Kasumi-1 (cell line): ENCODE measurements at places on chromosomes 11 and 22.

DNA sequence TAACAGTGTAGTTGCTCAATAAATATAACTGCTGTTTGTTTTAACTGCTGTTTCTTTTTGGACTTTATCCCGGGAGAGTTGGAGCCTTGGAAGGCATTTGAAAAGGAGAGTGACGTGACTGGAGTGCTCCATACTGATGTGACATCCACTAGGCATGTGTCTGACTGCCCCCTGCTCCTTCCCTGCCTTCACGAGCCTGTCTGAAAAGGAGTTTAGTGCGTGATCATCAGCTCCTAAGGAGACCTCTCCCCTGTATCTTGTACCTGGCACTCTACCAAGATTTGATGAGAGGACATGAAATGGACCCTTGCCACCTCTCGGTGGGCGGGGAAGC lies 22.9 kb downstream of the ZBTB16 start:
- DNase-seq: peak; percentile 29

- DNase-seq: no peak
Measured at GRCh38 chr11:19984048-19984742, 176.1 kb downstream of the DBX1 start.

GRCh38 chr22:28629420-28630176 lies 50.0 kb downstream of the TTC28 start:
- no peak for DNase-seq

- DNase-seq: no peak
Measured at GRCh38 chr11:65672180-65672860, 9.6 kb upstream of the RELA start.

GRCh38 chr11:8002676-8003075 lies 15.5 kb downstream of the EIF3F start:
- DNase-seq: no peak

- no peak for DNase-seq
Measured at GRCh38 chr11:84022201-84022600, 736.0 kb upstream of the CCDC90B start.

- DNase-seq: no peak
Measured at GRCh38 chr11:83663988-83664387, 377.8 kb upstream of the CCDC90B start.

DNA sequence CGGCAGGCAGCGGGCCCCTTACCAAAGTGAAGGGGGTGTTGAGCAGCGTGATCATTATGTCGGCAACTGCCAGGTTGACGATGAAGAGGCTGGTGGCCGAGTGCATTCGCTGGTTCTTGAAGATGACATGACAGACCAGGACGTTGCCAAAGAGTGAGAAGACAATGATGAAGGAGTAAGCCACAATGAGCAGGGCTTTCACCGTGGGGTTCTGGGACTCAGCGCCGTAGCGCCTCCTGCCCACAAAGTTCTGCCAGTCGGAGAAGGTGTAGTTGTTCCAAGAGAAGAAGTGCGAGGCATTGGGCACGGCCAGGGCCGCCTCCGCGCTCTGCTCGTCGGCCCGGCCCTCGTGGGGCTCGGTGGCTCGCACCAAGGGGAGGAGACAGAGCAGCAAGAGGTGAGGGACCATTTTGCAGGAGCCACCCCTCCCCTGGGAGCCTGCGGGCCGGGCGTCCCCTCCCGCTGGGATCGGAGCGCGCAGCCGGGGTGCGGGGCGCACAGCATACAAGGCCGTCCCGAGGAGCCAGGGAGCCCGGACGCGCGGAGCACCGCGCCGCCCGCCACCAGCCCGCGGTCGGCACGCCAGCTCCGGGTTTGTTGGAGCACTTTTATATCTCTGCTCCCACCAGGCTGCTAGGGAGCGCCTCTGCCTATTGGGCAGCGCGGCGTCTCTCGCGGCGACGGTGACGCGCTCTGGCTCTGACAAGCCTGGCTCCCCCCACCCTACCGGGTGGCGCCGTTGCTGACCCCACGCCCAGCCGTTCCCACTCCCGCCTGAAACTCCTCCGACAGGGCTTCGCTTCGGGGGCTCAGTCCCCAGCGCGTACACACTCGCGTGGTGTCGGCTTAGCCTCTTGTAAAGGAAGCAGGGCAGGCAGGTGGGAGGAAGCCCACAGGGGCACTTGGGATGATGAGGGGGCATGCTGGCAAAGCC lies at the start of gene GPR83:
Gene GPR83 (minus strand): TSS at position 581 of the 934 bp plus-strand sequence. CDS start 172 bp downstream, at position 409.
- no peak for DNase-seq

GRCh38 chr11:4611986-4612385 lies 4.0 kb upstream of the TRIM68 start:
- no peak for DNase-seq

- no peak for DNase-seq
Measured at GRCh38 chr11:429931-430456, 11.8 kb downstream of the ANO9 start.

GRCh38 chr11:110711776-110712658 lies at the start of gene ARHGAP20:
Gene ARHGAP20 (minus strand): TSS chr11:110712437. CDS start chr11:110712231, 206 bp downstream.
- peak; percentile 49 for DNase-seq

- DNase-seq: no peak
Measured at GRCh38 chr11:96275801-96276594, 67.0 kb downstream of the MAML2 start.

DNA sequence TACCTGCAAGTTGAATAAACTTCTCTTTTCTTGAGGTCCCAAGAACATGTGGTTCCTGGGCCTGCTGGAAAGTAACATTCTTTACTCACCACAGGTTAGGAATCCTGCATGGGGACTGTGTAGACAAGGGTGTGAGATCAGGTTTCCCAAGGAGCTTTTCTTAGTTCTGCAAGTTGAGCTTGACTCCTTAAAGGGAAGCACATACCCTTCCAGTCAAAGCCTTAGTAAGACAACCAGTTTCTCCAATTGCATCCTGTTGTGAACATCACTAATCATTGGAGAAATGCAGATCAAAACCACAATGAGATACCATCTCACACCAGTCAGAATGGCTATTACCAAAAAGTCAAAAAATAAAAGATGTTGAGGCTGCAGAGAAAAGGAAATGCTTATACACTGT lies 48.3 kb upstream of the PAK1 start:
- DNase-seq: no peak

DNA sequence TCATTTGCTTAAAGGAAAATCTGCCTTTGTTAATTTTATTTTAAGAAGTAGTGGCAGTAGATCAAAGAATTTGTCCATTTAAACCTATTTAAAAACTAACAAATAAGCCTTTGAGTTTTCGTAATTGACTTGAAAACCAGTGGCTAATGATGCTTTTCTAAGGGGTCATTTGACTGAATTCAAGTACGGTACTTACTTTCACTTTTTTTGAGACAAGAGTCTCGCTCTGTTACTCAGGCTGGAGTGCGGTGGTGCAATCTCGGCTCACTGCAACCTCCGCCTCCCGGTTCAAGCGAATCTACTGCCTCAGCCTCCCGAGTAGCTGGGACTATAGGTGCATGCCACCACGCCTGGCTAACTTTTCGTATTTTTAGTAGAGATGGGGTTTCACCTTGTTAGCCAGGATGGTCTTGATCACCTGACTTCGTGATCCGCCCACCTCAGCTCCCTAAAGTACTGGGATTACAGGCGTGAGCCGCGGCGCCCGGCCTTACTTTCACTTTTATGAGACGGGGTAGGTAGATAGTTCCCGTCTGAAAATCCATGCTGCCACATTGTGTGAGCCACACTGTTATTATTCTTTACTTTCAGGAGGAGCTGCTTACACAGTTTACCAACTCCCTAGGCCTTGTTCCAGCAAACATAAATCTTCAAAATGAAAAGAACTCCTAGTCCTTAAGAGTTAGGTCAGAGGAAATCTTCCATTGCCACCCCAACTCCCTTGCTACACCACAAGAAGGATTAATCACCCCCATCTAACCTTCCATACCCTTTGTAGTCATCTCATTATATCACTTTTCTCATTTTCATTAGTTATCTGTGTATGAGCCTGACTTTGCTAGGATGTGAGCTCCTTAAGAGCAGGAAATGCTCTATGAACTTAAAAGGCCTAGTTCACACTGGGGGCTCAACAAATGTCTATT lies 926.6 kb upstream of the CCDC90B start:
- DNase-seq: no peak

- DNase-seq: no peak
Measured at GRCh38 chr11:73889019-73889418, 12.2 kb downstream of the PAAF1 start.

DNA sequence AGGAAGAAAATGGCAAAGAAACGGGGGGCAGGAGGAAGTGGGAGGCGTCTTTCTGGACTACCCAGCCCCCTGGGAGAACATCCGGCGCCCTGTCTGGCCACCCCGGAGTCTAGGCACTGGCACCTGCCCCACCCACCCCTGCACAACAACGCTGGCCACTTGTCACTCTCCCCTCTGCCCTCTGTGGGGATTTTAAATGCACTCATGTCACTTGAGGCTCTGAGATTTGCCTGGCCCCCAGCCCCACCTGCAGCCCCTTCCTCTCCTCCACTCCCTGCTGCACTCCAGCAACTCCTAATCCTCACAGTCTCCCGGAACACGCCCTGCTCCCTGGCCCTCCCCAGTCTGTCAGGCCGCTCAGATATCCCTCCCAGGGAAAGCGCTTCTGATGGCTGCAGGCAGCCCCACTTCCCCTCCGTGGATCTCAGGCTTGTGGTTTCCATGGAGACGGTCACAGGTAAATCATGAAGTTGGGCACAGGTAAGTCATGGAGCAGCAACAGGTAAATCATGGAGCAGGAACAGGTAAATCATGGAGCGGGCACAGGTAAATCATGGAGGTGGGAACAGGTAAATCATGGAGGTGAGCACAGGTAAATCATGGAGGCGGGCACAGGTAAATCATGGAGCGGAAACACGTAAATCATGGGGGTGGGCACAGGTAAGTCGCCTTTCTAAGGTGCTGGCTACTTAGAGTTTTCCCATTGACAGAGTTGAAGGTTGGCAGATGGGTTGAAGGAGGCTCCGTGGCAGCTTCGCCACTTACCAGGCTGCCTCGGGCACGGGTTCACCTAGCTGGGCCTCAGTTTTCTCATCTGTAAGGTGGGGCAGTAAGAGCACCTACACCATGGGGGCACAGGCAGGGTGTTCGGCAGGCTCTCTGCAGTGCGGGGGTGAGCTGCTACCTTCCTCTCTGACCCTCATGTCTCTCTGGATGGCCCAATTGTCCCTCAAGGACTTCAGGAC lies 79.0 kb upstream of the SHISAL1 start:
- DNase-seq: no peak

DNA sequence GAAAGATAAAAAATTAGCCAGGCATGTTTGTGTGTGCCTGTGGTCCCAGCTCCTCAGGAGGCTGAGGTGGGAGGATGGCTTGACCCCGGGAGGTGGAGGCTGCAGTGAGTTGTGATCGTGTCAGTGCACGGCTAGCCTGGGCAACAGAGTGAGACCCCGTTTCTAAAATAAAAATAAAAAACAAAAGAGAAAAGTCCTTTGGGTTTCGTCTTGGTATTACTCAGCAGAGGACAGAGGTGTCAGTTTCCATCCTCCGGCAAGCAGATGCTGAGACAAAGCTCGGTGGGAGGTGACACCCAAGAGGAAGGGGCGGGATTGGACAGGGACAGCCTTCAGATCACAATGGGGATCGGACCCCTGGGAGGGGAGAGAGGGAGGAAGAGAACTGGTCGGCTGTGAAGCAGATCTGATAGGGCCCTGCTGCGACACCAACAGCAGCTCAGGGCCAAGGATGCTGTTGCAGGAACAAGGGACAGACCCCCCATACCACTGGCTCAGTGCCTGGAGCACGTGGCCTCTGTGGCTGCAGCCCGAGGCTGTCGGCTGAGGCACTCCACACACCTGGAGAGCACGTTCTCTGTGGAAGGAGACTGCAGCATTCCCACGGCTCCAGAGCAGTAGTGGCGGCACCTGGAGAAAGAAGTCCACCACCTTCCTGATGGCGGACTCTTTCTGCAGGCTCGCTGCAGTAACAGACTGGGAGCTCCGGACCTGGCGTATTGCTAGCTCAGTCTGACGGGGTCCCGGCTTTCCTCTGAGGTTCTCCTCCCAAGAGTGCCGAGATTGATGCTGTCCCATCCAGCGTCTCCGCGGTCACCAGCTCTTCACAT lies 5.2 kb upstream of the BID start:
- DNase-seq: no peak

GRCh38 chr11:27705873-27706820 lies 5.9 kb upstream of the BDNF start:
- DNase-seq: peak; percentile 51

DNA sequence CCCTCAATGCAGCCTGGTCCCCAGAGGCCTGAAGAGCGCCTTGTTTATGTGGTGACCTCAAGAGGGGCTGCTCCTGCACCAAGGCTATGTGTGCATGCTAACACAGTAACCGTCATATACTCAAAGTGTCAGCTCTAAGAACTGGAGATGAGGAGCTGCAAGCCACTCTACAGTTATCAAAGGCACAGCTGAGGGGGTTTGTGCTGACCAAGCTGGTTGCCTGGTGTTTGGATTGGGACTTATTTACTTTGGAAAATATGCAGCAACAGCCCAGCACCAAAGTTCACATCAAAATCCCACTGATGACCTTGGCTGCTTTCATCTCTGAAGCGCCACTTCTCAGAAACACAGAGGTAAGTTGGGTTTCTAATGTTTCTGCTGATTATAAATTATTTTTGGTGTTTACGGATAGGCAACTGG lies at the start of gene SERPIND1:
Gene SERPIND1 (plus strand): TSS at position 321 of the 420 bp plus-strand sequence. CDS start 5,200 bp downstream, outside the sequence.
- no peak for DNase-seq

DNA sequence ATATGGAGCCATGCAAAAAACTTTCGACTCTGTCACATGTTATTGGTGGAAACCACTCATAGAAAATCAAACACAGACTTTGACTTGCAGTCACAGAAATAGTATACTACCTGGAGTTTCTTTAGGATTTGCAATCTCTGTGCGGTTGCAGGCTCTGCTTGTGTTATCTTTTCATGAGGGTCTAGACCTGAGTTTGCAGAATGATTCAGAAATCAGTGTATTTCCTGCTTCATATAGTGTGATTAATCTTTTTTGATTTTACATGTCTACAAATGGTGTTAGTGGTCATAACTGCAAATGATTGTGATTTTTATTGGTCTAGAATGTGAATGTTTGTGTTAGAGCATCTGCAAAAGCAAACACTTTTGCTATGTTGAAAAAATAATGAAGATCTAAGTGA lies 690.2 kb downstream of the NTM start:
- no peak for DNase-seq

- DNase-seq: no peak
Measured at GRCh38 chr22:47029244-47030074, 267.0 kb downstream of the TBC1D22A start.

DNA sequence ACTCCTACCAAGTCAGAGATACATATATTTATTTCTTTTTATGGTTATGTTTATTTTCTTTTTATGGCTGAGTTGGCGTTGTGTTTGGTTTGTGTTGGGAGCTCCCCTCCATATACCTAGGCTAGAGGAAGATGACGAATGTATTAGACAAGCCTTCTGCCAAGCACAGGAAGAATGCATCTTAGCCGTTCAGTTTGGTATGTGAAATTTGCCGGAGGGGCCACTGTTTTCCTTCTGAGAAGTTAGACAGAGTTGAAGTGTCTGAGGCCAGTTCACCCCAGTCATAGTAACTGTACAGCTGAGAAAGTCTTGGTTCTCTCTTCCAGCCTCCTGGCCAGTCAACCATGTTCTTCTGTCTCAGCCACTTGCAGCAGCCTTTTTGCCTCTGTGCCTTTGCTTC lies 29.8 kb downstream of the TEAD1 start:
- DNase-seq: no peak

GRCh38 chr11:121152764-121153163 lies 51.7 kb downstream of the TECTA start:
- DNase-seq: no peak
